Anterior cingulate cortex (tissue), 58 donors: ENCODE measurements at places on chromosomes 6 and 20.

DNA sequence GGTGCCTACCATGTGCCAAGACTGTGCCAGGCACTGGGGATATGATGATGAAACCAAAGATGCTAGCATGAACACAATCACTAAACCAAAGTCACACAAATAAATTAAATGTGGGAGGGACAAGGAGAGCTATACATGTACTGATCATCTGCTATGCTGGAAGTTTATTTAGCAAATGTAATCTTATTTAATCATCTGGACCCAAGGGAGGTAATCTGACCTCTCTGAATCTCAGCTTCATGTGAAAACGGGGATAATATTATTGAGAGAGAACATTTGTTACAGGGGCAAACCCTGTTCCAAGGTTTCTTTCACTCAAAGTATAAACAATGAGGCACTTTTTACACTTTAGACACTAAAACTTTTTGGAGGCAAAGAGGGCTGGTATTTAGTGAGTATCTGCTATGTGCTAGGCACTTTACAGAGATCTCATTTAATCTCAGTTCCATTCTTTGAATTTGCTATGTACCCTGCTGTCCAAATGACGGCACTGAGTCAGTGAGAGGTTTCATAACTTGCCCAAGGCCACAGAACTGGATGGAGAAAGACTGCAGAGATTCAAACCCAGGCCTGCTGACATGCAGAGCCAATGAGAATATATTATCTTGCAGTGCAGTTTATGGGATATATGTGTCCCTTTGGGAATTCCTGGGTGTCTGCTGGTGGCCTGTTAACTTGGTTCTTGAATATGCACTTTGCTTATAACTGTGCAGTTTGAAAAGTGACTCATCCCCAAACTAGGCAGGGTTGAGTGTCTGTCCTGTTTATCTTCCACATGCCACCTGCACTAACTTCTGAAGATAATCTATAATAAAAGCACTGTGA is 3.3 kb upstream of the ASXL1 start:
- no peak for DNase-seq

- DNase-seq = no peak
Observed at GRCh38 chr20:47905628-47906347, 120.5 kb upstream of the SULF2 start.

GRCh38 chr20:57751411-57751810 is 41.6 kb upstream of the PMEPA1 start:
- DNase-seq = no peak

- DNase-seq = peak; percentile 28
Observed at GRCh38 chr6:122381494-122382265, 17.8 kb upstream of the HSF2 start.

DNA sequence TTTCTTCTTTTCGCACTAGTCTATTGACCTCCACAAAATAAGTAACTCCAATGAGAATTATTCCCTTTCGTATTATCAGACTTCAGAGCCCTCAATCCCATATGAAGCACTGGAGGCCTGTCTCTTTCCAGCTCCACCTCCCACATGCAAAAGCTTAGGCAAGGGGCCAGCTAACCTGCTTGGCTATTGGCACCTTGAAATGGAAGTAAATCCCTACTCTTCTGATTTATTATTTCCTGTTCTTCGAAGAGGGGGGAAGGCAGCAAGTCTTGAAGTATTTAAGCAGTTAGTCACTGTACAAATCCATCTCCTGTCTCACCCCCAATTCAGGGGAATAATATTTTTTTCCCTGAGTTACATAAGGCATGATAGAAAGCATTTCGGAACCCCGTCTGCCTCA is 577.8 kb downstream of the MAFB start:
- no peak for DNase-seq

- DNase-seq = no peak
Observed at GRCh38 chr6:33856655-33857054, 52.9 kb upstream of the MLN start.

GRCh38 chr6:108526739-108527174 is 34.0 kb upstream of the FOXO3 start:
- no peak for DNase-seq
